Anterior cingulate cortex (tissue), 58 donors: ENCODE measurements at places on chromosomes 3 and 15.

GRCh38 chr3:178875836-178876235, 195.8 kb downstream of the ZMAT3 start:
- DNase-seq = no peak

GRCh38 chr3:24166515-24166914, 221.4 kb downstream of the NR1D2 start:
- no peak for DNase-seq

DNA sequence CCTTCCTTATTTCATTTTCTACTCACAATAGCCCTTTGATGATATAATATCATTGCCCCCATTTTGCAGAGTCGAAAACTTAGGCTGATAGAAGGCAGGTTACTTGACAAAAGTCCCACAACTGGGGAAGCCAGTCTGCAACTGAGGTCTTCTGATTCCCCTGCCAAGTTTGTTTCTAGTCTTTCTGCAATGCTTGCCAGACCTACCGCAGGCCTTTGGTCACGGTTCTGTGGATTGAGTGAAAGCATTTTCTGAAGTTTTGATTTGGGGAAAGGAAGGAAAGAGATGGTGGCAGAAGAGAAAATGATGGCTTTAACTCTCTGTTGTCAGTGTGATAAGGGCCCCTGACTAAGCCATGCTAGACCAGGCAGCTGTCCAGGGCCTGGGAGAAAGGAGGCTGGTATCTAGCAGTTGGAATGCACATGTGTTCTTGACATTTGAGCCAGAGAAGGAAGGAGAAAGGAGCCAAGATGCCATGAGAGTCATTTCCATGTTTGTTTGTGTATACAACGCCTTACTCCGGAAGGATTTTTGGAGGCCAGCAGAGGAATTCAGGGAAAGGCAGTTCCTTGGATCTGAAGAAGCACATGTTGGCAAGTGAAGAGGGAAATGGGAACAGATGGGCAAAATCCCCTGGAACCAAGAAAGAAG, 29.9 kb downstream of the FAH start:
- no peak for DNase-seq

DNA sequence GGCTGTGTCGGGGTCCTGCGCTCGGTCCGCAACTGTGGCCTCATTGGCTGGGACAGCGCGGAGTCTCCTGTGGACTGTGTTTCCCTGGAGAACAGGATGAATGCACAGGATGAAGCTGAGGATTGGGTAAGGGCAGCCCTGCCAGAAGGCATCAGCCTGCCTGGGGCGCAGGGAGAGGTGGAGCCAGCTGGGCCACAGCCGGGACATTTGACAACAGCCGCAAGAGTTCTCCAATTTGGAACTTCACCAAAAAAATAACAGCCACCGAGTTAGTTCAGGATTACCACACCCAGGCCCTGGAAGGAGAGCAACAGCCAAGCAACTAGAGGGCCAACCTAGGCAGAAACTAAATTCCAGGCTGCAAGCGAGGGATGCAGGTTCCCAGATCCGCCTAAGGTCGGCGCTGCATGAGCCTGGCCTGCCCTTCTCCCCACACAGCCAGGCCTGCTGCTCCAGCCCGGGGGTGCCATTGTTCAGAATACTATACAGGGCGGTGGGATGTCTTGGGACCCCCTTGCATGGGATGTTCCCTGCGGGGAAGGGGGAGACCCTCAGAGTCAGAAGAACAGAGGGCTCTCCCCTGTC, 229.3 kb downstream of the OCA2 start:
- no peak for DNase-seq

DNA sequence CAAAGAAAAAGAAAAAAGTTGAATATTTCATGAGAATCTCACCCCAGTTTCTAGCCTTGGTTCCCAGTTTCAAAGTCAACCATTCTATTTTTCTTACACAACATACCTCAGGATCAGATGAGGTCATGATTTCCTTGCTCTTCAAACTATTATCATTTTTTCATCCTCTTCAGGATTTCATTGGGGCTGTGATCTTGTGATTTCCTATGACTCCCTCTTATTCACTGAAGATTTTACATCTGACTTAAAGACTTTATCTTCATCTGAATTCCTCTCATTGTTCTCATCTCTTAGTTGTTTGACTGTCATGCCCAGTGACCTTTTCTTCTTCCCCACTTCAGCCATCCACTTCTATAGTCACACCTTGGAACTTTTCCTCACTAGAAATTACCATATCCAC, 3.1 kb upstream of the C3orf33 start:
- DNase-seq = no peak

DNA sequence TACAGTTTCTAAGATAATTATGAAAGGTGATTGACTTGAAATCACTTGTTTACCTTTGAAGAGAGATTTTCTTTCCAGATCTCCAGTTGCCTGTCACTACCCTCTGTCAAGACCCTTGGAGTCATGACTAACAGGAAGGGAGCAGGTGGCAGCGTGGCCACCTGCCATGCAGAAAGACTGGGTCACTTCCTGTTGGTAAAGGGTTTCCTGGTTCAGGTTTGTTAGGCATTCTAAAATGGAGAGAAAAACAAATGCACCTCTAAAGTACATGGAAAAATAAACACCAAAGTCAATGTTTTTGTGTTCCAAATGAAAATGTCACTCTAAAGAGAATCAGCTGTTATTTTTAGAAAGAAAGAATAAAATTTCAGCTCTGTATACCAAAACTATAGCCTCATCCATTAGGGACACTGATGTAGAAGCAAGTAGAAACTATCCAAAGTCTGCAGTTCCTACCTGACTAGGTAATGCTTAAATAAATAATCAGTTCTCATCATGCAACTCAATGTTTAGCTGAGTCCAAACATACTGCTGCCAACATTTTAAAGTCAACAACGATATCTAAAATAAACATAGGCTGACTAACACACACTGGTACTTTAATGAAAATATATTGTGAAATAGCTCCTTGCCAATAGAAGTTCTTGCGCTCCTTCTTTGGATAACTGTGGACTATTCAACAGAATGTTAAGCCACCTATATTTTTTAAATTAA, 23.9 kb upstream of the TM4SF1 start:
- no peak for DNase-seq

DNA sequence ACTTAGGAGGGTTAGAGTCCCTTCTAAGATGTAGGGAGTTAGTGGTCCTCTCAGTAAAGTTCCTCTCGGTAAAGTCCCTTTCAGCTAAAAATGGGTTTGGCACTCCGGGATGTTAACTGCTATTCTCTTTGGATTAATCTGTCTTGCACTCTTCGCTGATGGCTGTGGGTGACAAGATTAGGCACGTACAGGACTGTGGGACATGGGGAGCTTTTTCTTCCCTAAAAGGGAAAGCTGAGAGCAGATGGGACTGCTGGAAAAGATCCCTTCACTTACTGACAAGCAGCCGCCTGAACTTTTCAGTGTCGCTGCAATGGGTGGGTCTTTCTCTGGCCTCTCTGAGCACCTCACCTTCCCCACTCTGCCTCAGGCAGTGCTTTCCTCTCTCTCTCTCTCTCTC, 16.4 kb upstream of the HHATL start:
- no peak for DNase-seq

GRCh38 chr3:170848292-170848917, 21.6 kb downstream of the RPL22L1 start:
- no peak for DNase-seq
